Glomerular endothelial cell (primary cell): ENCODE measurements at places on chromosomes 16 and 17. TPM values are rescaled to one million over a fixed set of nuclear protein-coding genes. Genes with fewer than 3 reads are reported as not detected.

Gene PIK3R6
- 0.10 and 1.2 TPM in 2 replicates for total RNA-seq

Gene TMEM114
- not detected in 2 replicates for total RNA-seq

Gene CCL4
- not detected in 2 replicates for total RNA-seq

Gene DNAI2
- not detected in 2 replicates for total RNA-seq

Gene PMFBP1
- 0.12 TPM in 1 of 2 replicates, not detected in the other for total RNA-seq

Gene CD300E
- not detected in 2 replicates for total RNA-seq

Gene ASPA
- not detected in 2 replicates for total RNA-seq

Gene C16orf89
- total RNA-seq = 0.35 TPM in 1 of 2 replicates, not detected in the other

Gene ARHGDIG
- 0.64 and 4.0 TPM in 2 replicates for total RNA-seq

Gene CBFA2T3
- total RNA-seq = 0.05 and 0.23 TPM in 2 replicates

Gene OR4D1
- not detected in 2 replicates for total RNA-seq

Gene MRPL10
- total RNA-seq = 29.8 and 50.5 TPM in 2 replicates

Gene DNAJC7
- 76.2 and 77.3 TPM in 2 replicates for total RNA-seq

Gene KRT24
- not detected in 2 replicates for total RNA-seq

Gene OTOP2
- total RNA-seq = not detected in 2 replicates

Gene LPCAT2
- total RNA-seq = 15.6 and 28.5 TPM in 2 replicates

Gene KRTAP2-2
- total RNA-seq = not detected in 2 replicates

Gene RHOT2
- 48.3 and 78.9 TPM in 2 replicates for total RNA-seq

Gene ZNF771
- total RNA-seq = 19.0 and 19.8 TPM in 2 replicates

Gene BAIAP3
- total RNA-seq = 1.1 TPM in 2 replicates
